Adipocyte (in vitro differentiated cells): ENCODE measurements at places on chromosomes 3 and 15.

DNA sequence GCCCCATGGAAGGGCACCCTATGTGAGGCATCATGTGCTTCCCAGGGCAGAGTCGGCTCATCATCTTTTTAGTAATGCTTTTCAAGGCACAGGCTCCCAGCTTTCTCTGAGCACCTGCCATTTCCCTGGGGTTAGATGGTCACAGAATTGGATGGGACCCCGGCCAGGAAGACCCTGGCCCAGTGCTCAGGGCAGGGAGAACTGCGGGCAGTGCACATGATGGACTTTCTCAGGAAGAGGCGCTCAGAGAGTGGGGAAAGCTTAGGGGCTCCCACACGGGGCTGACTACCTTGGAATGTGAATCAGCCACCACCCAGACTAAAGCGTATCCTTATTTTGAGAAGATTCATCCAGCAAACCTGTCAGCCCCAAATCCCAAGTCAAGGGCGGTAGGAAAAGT lies 16.5 kb upstream of the SKOR1 start:
- no peak for DNase-seq

GRCh38 chr15:26191193-26191592 lies 328.1 kb upstream of the ATP10A start:
- DNase-seq: no peak

GRCh38 chr15:39623529-39623931 lies 42.7 kb downstream of the THBS1 start:
- no peak for DNase-seq

- DNase-seq: no peak
Measured at GRCh38 chr3:154844863-154845262, 235.3 kb upstream of the MME start.

GRCh38 chr15:88658972-88659931 lies 20.4 kb downstream of the ISG20 start:
- peak; percentile 55 for DNase-seq

DNA sequence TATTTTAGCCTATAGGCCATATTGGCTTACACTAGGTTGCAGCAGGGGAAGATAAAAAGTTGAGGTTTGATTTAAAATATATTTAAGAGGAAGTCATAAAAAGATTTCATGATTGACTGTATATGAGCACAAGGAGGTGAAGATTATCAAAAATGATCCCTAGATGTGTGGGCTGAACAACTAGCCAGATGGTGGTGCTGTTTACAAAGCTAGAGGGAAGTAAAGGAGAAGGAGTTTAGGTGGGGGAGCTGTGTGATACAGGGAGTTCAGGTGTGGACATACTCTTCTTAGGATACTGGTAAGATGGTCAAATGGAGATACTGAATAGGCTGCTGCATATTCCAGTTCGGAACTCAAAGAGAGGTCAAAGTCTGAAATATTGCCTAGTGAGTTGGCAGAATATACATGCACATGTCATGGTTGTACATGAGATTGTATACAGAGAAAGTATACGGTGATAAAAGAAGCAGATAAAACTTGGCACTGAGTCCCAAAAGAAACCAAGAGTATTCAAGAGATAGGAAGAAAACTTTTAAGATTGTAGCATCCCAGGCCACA lies 727.8 kb downstream of the NLGN1 start:
- DNase-seq: peak; percentile 64

GRCh38 chr3:44412365-44412764 lies 65.1 kb downstream of the ZNF445 start:
- DNase-seq: no peak

GRCh38 chr3:19446687-19447086 lies 298.4 kb downstream of the KCNH8 start:
- no peak for DNase-seq

DNA sequence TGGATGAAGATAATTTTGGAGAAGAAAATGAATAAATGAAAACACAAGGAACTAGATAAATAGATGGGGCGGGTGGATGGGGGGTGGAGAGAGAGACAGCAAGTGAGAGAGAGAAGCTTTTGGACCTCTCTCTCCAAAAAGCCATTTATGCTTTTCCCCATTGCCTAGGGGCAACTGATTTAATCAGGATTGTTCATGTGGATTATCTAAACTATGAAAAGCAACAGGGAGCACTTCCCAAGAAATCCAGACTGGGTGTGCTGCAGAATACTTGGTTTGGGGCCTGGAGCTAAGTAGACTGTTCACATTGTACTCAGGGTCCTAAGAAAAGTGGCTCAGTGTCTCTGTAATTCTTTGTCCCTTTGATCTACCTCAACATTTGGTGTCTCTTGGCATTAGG lies 367.0 kb downstream of the TIGIT start:
- peak; percentile 21 for DNase-seq

DNA sequence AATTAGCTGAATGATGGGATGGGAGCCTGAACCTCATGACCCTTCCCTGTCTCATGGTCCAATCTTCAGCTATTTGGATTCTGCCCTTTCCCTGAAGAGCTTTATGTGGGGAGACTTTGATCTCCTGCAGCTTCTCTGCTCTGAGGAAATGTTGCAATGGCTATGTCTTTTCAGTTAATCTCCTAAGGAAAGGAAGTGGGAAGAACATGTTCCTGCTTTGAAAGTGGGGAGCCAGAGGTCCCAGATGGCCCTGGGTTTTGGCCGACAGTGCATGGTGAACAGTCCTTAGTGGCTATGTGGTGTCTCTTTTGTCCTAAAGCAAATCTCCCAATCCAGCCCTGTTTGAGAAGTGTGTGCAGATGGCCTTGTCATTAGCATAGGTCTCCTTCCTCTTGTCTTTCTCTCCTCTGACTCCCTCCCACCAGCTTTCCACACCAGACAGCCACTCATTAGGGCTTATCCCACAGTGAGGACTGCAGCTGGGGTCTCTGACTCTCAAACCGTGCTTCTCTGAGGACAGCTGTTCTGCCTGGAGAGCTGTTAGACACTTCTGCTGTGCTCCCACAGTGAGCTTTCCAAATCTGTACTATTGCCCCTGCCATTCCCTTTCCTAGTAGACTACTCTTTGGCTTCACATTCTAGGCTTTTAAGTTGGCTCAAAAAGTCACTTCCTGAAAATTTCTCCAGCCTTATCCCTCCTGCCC lies 365.8 kb upstream of the UMPS start:
- DNase-seq: peak; percentile 27

- DNase-seq: peak; percentile 75
Measured at GRCh38 chr3:173411375-173411973, 13.9 kb downstream of the NLGN1 start.

DNA sequence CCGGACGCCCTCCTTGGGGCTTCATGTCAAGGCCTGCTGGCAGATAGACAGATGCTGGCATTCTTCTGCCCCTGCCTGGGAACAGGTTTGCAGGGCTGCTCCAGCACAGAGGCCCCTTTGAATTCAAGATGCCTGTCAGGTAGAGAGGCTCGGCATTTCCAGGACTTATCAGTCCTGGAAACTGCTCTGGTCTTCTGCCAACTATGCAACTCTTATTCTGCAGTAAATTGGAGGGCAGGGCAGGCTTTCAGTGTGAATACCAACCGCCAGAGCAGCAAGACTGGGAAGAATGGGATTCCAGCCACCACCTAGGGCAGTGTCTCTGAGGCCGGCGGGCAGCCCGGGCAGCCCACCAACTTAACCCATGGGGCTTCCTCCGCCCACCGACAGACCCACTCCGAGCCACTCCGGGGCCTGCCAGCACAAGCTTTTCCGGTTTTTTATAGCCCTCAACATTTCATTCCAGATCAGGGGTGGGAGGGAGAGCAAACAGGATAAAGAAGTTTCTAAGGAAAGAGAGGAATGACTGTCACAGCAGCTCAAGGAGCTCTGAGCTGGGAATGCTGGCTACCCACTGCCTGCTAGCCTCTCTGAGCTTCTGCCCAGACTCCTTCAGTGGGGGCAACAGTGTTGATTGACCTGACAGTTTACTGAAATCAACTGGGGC lies 140.9 kb downstream of the NTRK3 start:
- no peak for DNase-seq

DNA sequence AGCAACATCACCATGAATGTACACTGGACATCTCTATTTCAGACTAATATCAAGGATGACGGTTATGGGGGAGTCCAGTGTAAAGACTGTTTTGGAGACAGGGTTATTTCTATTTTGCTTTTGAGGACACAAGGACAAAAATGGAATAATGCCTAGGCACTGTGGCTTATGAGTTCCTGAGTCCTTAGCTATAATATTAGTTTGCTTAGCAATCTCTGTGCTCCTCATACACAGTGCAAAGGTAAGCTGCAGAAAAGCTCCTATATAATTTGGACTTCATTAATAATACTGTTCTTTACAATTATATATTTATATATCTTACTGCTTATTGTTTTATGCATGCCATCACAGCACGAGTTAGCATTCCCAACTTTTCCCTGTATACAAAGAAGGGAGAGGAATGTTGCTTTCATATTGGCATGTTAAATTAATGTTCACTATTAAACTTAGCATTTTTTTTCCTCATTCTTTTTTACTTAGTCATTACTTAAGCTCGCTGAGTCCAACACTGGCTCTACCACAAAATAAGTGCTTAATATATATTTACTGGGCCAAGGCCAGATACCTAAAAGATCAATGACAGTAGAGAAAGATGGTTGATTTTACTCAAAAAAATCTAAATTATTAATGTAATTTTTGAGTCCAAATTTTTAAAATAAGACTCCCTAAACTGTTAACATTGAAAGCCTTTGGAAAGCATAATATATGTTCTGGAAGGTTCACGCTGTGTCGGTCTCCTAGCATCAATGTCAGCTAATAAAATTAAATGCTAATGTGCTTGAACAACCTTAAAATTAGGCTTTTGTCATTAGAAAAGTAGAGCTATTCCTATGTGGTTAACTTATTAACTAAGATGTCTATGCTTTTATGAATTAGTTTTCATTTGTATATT lies 13.8 kb downstream of the THBS1 start:
- peak; percentile 40 for DNase-seq

- DNase-seq: no peak
Measured at GRCh38 chr3:111976254-111976653, 2.6 kb upstream of the ABHD10 start.

DNA sequence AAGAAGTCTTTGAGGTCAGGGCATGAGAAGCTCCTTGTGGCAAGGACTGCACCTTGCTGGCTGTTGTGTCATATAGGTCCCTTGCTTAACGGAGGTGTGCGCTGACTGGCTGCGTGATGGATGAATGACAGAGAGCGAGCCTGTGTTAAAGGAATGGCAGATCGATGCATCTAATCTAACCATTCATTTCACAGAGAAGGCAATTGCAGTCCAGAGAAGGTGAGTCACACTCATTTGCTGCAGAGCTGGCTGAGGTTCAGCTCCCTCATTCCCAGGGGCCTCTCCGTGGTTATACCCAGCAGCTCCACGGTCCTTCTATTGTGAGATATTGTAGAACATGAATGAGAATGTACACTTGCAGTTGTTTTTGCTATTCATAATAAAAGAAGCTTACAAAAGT lies 289.3 kb downstream of the EPHB1 start:
- DNase-seq: peak; percentile 7

DNA sequence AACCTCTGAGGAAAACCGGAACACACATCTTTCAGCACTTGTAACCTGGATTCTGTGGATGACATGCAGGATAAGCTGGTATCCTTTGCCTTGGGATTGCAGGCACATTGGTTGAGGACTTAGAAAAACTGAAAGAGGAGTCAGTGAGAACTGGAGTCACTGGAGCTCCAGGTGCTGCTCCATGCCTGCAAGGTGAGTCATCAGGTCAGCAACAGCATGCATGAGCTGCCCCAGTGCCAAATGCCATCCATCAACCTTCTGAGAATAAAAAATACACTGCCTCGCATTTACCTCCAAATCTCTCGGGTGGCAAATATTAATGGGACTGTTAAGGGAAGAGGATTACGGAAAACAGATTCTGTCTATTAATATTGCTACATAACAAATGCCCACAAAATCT lies 729.1 kb downstream of the NTRK3 start:
- DNase-seq: no peak

GRCh38 chr3:78970656-78971055 lies 797.1 kb downstream of the ROBO1 start:
- DNase-seq: no peak

DNA sequence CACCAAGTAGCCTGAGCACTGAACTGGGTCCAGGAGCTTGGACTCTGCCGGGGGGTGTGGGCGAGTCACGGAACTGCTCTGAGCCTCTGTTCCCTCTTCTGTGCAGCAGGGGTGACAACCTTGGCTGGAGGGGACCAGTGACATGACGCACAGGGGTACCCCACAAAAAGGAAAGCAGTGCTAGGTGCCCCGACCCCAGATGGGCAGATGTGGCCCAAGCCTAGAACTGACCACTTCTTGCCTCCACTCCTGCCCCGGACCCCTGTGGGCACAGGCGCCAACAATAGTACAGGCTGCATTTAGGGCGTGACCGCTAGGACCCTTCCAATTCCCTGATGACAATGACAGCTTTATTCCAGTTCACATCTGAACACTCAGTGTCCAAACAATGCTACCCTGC lies 255.9 kb upstream of the LYSMD4 start:
- DNase-seq: no peak

GRCh38 chr15:68990231-68990991 lies 24.1 kb upstream of the NOX5 start:
- DNase-seq: no peak

DNA sequence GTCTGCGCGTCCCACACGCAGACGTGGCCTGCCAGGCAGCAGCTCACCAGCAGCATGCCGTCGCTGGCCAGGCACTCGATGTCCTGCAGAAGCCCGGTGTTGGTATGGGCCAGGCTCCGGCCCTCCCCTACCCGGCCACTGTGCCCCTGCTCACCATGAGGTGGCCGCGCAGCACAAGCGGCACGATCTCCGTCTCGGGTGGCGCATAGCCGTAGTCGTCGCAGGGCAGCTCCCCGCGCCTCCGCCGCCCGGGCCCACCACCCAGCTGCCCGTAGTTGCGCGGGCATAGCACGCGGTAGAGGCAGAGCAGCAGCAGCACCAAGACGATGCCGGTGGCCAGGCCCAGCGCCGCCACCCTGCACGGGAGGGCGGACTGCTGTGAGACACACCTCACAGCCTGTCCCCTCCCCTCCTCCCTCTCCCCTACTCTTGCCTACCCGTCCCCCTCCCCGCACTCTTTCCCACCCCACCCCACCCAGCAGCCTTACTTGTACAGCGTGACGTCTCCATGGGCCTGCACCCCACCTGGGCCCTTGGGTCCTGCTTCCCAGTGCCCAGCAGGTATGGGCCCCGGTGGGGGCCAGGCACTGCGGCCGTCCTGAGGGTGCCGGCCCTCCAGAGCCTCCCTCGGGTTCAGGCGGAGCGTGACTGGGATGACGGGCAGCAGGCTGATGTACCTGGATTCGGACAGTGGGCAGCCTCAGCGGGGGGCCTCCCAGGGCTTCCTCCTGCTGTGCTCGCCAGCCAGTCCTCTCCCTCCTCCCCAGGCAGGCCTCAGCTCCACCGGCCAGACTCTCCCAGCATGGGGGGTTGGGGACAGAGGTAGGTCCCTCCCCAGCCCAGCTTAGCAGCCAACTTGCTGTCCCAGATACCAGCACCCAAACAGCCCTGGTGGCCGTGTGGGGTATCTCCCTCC lies 37.6 kb downstream of the PTPN23 start:
- DNase-seq: no peak

- DNase-seq: no peak
Measured at GRCh38 chr3:24451461-24452099, 43.1 kb downstream of the THRB start.

GRCh38 chr3:193852901-193853300 lies 259.9 kb downstream of the OPA1 start:
- no peak for DNase-seq

GRCh38 chr15:45443645-45444044 lies 65.3 kb upstream of the GATM start:
- DNase-seq: no peak
